ENCODE measurements at places on chromosomes 6 and 20.

- DNase-seq, result no peak
Observed at GRCh38 chr6:118893064-118893806, 717 bp upstream of the ASF1A start.

- DNase-seq, result no peak
Observed at GRCh38 chr6:16822529-16822928, 61.3 kb upstream of the ATXN1 start.

DNA sequence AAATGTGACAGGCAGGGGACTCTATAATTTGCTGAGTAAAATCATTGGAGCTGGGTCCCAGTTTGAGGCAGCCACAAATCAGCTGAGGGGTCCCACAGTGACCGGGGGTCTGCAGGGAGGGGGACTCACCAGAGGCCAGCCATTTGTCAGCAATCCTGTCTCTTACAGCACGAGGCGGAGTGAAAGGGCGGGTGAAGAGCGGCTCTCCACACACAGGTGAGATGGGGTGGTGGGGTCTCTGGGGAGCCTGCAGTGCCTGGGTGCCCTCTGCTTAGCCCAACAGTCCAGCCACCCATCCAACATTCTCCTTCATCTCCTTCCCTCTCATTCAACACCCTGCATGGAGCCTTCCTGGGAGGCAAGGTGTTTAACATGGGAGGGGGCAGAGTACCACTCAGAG, 728 bp downstream of the TMC2 start:
- DNase-seq, result no peak

- no peak for DNase-seq
Observed at GRCh38 chr6:111862741-111863140, 10.5 kb downstream of the FYN start.

- DNase-seq, result no peak
Observed at GRCh38 chr20:6784210-6784631, 16.7 kb downstream of the BMP2 start.

DNA sequence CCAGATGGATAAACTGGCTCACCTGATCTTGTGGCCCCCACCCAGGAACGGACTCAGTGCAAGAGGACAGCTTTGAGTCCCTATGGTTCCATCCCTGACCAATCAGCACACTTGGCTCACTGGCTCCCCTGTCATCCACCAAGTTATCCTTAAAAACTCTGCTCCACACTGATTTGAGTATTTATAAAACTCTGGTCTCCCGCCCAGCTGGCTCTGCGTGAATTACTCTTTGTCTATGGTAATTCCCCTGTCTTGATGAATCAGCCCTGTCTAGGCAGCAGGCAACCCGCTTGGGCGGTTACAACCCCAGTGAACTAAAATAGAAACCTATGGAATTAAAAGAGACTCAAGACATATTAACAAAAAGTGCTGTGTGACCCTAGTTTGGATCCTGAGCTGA, 38.1 kb upstream of the CD83 start:
- DNase-seq, result no peak

DNA sequence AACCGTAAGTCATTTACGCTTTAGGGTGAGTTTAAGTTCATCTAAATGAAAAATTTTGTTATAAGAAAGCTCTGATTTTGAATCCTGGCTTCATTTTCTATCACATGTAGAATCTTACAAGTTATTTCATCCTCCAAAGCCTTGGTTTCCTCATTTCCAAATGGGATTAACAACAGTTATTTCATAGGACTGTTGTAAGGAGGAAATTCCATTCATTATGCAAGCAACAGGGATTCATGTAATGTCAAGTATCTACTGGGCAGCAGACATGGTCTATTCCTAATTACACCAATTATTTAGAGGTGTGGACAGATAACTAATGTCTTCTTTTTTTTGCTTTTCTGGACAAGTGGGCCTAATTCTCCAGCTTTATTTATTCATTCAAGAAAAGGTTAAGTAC, 154.0 kb downstream of the PDSS2 start:
- DNase-seq, result no peak

DNA sequence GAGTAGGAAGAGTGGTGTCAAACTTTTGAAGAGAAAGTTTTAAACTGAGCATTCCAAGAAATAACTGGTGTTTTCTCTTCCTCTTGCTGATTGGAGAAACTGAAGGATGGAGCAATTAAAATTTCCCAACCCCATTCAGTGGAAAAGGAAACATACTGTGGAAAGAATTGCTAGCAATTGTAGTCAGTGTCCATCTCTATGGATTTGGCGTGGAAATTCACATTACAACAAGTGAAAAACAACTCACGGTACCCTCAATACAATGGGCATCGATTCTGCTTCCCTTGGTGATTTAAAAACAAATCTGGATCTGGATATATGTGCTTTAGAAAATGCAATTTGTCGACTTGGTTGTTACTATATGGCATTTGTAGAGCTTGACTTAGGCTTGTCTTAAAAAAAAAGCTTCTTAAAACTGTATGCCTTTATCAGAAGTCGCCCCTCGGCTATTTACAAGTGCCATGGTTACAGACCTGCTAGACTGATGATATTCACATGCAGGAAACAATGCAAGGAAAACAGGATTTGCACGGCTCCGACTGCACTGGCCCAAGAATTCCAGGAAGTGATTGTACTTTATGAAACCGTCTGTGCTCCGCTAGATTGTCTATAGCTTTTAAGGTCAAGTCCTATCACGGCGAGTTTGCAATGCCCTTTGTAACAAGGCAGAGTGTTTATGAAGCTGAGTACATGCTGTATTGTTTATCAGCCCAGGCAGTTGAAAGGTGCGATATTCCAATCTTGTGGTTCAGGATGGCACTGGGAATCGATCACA, 131.7 kb upstream of the PHACTR1 start:
- DNase-seq, result no peak

DNA sequence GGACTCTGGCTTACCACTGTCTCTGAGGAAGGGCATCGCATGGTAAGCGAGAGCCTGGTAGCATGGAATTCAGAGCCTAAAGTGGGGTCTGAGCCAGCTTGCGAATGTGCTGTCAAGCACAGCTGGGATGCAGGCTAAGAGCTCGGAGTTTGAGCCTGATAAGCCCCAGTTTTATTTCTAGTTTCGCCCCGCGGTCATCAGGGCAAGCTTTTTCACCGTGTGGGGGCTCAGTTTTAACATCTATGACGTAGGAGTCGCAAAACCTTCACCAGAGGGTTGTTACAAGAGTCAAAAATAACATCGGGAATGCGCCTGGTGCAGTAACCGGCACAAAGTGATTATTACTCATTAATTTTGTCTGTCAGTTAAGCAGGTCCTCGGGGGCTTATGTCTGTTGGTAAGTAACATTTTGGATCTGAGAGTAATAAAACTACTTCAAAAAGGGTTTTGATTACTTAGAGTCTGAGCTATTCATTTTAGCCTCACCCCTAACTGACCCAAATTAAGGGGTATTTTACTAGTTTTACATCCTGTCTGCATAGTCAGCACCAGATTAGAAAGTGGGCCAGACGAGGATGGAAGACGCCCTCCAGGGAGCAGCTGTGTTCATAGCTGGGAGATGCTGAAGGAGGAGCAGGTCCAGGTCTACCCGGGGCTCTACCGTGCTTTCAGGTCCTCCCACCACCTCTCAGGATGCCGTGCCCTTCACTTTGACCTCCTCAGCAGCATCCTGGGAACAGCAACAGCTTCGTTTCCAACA, 29.7 kb downstream of the SLC22A23 start:
- no peak for DNase-seq

- no peak for DNase-seq
Observed at GRCh38 chr6:19597809-19598320, 239.3 kb upstream of the ID4 start.
